IMR-90 (cell line): ENCODE measurements at places on chromosomes 1 and 21. TPM values are rescaled to one million over a fixed set of nuclear protein-coding genes. Genes with fewer than 3 reads are reported as not detected.

DNA sequence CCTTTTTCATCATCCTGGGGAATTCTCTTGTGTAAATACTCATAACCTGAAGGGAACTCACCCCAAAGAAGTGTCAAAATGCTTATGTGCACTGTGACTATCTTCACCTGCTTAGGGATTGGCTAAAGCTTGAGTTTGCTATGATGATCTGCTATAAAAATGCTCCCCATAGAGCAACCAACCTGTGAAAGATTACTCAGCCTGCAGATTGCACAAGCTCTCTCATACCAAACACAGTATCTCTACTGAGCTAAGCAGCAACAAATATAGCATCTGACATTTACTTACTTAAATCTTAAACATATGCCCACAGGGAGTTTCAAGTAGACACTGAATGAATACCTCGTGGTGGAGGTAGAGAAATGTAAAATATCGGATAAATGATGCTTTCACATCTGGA is 725.8 kb downstream of the MRPL39 start:
- peak; percentile 1 for DNase-seq

DNA sequence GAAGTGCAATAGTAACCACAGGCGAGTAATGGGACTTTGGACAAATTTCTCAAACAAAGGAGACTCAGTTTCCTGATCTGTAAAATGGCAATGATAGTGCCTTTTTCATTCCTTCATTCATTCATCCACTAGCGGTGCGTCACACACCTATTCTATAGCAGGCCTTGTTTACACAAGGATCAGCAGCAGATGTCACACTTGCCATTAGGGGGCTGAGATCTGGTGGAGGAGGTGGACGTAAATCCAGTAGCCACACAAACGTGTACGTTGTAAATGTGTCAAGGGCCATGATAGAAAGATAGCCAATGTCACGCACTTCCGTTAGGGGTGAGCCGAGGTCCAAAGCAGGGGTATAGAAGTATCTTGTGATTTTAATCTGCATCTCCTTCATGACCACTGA is 34.2 kb downstream of the SERINC2 start:
- DNase-seq: no peak

GRCh38 chr1:17673329-17674072 is 81.6 kb upstream of the ACTL8 start:
- DNase-seq: no peak

GRCh38 chr1:220705782-220706181 is 15.6 kb downstream of the C1orf115 start:
- no peak for DNase-seq

GRCh38 chr21:28773036-28773435 is 219.6 kb downstream of the LTN1 start:
- DNase-seq: no peak

DNA sequence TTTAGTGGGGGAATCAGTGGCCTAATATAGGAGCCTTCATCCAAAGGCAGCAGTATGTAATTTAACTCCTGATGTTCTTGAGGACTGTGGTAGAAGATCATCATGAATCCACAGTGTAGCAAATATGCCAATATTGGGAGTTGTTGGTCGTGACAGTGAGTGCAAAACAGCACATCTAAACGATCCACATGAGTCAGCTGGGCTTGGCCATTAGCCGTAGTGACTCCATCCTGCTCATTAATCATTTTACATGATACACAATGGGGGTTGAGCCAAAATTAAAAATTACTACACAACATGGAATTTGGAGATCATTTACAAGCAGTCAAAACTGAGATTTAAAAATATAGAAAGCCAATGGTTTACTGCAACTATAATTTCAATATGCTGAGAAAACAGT is 653.9 kb upstream of the CAMK1G start:
- DNase-seq: no peak

DNA sequence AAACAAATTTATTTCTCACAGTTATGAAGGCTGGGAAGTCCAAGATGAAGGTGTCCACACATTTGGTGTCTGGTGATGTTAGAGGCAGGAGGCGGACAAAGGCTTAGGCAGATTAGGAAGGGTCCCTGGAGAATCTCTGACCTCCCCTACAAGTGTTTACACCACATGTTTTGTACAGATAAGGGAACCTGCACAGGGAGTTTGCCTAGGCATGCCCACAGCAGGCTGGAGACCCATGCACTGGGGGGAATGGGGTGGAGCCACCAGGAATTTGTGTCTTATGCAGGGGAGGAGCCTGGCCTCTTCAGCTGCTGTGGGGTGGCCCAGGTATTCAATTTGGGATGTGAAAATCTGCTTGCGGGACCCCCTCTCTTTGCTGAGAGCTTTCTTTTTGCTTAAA is 131.3 kb downstream of the PATJ start:
- DNase-seq: no peak

GRCh38 chr21:42598159-42598735 is 55.2 kb upstream of the PDE9A start:
- DNase-seq: no peak

DNA sequence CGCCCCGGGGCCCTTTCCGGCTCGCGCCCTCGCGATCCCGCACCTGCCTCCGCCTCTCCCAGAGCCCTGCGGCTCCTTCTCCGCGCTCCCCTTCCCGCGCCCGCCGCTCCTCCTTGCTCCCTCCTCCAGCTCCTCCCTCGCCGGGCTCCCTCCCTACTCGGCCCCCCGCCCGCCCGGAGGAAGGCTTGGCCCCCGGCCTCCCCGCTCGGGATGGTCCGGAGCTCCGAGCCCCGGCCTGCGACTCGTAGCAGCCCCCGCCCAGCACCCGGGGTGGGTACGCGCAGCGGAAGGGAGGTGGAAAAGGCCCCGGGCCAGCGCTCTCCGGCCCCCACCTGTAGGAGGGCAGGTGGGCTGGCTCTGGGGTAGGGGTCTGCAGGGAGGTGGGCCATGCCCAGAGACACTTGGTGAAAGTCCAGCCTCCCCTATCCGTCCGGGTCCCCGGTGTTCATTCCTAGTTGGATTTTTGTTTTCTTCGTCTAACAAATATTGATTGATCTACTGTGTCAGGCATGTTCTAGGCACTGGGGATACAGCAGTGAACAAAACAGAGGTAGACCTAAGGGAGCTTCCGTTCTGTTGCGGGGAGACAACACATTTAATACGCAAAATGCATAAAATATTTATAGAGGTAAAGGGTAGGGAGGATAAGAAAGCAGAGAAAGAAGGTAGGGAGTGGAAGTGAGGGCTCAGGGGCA is at the start of gene HTR1D:
HTR1D (minus strand) TSS at position 82 of the 695 bp plus-strand sequence. CDS start 23,283 bp downstream, outside the sequence.
- no peak for DNase-seq

The MANEAL gene
- polyA plus RNA-seq: 0.46 and 0.55 TPM in 2 replicates

The LAPTM5 gene
- polyA plus RNA-seq: 0.09 TPM in 2 replicates

The PIGR gene
- polyA plus RNA-seq: not detected in 2 replicates
